ENCODE measurements at places on chromosomes 6 and 20.

GRCh38 chr6:47663462-47664216, 34.7 kb upstream of the ADGRF4 start:
- DNase-seq = no peak

- no peak for DNase-seq
These were observed 232.5 kb downstream of the TFAP2C start for GRCh38 chr20:56861590-56861989.

DNA sequence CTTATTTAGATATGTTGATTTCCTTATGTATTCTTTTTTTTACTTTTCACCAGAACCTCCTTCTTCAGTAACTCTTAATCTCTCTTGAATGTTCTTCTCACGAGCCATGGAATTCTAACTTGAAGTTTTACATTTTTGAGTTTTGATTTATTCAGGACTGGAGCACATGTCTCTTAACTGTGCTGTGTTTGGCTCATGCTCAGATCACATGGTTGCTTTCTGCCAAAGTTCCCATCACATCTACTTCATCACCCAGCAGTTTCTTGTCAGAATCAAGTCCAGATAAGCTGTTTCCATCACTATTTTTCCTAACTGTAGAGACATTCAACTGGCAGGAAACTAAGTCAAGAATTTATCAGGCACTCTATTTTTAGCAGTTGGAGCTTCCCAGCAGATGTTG, 31.7 kb downstream of the SLC35A1 start:
- DNase-seq = no peak

DNA sequence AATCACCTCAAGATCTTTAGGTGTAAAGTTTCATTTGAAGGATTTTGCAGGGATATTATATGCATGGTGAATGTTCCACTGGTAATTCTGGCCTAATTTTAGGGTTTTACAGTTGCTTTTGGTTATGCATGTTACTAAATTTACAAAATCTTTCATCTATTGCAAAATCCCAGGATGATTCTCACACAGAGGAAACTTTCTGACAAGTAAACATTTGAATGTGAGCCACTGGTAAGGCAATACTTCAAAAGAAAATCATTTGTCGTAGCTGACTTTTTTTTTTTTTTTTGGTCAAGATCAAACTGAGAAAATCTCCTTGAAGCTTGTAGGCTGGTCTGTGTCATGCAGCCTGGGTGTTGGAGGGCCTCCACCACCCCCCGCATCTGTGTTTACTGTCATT, 141.9 kb upstream of the EXOC2 start:
- no peak for DNase-seq

DNA sequence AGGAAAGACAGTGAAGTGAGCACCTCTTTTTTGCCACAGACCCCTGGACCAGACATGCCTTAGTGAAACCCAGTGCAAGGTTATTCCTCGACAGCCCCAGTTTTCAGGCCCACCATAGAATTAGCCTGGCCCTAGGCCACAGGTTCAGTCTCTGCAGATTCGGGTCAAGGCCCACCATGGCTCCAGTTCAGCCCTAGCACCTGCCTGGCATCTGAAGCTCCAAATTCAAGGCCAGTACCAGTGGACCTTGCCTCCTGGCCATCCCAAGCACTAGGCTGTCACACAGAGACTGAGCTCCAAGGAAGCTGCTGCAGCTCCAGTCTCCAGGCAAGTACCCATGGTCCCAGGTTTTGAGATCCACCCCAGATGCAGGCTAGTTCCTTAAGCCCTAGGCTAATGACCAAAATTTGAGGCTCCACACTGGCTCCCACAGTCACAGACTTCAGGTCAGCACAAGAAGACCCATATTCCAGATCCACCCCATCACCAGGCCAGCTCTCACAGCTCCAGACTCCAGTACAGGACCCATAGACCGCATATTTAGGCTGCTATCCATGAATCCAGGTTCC, 877.5 kb upstream of the ADGRB3 start:
- DNase-seq = no peak

- DNase-seq = no peak
These were observed 24.7 kb downstream of the GFOD1 start for GRCh38 chr6:13462458-13463327.

- no peak for DNase-seq
These were observed 3.6 kb upstream of the BRD2 start for GRCh38 chr6:32964776-32965175.

DNA sequence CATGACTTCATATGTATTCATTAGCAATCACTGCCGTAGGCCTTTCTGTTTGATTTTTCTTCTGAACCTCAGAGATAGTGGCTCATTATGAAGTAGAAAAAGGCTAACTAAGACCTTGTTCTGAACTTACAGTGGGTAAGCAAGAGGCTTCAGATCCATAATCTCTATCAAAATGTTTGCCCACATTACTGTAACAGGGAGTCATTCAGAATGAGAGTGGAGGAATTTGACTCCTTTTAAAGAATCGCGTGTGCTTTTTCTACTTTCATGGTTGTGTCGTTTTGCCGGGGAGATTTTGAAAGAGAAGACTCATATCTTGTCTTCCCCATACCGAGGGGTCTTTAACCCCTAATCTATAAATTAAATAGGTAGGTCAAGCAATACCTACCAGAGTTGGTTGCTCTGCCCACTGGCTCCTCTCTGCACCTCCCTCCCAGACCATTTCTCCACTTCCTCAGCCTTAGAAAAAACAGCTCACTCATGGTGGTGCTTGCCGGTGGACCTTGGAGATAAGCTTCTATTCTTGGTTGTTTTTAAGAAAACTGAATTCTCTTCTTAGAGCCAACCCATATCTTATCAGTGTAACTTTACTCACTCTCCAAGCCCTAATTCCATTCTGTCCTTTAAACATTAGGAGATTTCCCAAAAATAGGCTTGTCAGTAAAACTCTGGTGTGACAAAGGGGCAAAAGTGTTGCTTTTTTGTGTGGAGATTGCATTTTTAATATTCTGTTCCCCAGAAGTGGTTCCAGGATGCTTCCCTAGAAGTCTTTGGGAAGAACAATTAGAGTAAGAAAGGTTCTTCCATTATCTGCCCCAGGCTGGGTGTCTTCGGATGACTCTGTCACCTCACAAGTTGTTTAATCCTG, 56.6 kb downstream of the E2F3 start:
- no peak for DNase-seq

DNA sequence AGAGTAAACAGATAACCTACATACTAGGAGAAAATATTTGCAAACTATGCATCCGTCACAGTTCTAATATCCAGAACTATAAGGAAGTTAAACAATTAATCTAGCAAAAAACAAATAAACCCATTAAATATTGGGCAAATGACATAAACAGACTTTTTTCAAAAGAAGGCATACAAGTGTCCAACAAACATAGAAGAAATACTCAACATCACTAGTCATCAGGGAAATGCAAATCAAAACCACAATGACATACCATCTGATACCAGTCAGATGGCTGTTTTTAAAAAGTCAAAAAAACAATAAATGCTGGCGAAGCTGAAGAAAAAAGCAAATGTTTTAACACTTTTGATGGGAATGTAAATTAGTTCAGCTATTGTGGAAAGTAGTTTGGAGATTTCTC, 1117.7 kb upstream of the MAP3K7 start:
- DNase-seq = no peak

All from posterior cingulate gyrus (tissue), 11 donors.